Naive thymus-derived CD8-positive, alpha-beta T cell (primary cell): ENCODE measurements at places on chromosomes 2 and 18.

DNA sequence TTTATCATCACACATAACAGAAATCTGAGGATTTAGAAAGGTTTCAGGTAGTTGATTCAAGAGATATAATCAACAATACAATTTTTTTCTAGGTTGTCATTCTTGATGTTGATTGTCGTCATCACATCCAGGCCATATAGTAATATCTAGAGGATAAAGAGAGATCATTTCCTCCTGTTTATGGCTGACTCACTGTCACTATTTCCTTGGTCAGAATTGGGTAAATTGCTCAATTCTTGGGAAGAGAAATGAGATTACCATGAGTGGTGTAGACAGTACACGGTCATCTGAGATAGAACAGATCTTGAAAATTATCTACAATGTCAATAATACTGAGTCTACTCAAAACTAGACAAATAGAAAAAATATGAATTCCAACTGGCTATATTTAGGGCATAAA is 78.8 kb downstream of the ZNF804A start:
- no peak for DNase-seq

DNA sequence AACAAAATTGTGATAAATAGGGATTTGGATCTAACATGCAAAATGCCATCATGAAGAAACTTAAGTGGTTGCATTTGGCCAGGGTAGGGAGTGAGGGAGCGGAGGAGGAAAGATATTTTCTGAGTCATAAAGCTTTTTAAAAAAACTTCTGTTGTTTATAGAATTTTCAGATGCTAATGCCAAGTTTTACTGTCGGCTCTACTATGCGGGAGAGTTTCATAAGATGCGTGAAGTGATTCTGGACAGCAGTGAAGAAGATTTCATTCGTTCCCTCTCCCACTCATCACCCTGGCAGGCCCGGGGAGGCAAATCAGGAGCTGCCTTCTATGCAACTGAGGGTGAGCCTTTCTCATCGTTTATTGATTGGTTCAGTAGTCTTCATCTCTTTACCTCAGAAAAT is 56.0 kb upstream of the PTH2R start:
- no peak for DNase-seq

DNA sequence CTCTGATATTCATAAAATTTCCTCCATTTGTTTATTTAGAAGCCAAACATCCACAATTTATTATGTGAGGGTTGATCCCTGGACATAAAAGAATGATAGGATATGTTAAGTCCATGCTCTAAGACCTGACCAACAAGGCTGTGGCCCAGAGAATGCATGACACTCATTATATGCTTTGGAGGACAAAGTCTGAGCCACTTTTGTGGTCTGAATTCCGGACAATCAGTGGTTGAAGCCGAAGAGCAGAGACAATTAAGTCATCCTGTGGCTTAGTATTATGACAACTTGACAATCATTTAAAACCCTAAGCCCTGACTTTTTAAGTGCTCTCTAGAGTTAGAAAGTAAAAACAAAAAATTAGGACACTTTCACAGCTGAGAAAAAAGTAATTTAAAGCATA is 483.3 kb downstream of the PLCL1 start:
- no peak for DNase-seq

DNA sequence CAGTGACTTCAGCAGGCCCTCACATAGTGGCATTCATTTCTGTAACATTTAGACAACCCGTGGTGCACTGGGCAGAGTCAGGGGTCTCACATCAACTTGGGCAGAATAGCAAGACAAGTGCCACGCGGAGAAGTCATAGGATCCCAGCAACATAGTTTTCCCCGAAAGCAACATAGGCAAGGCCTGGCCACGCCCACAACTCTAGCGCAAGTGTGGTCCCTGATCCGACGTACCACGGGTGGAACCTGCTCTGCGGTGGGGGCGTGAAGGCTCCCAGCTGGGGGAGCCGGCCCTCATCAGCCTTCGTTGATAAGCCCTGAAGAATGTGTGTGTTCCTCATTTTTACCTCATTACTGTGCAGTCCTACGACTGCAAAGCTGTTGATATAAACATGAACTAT is 261.2 kb downstream of the EIPR1 start:
- no peak for DNase-seq

- DNase-seq: no peak
These were observed 127.8 kb downstream of the LNPK start for GRCh38 chr2:175874291-175874690.

DNA sequence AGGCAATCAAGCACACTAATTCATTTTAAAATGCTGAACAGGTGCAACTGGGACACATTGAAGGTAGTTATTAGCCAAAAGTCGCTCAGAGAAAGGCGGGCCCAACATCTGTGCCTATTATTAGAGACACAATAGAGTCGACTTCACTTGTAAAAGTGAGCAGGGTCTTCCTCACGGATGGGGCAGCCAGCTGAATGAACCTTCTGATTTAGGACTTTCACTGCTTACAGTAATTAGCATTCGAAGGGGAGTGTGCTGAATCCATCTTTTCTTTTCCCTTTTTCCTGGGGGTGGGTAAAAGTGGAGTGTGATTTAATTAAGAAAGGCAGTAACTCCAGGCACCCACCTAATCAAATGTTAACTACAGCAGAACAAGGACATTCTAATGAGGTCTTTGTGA is 677.7 kb downstream of the DCDC2C start:
- DNase-seq: no peak

DNA sequence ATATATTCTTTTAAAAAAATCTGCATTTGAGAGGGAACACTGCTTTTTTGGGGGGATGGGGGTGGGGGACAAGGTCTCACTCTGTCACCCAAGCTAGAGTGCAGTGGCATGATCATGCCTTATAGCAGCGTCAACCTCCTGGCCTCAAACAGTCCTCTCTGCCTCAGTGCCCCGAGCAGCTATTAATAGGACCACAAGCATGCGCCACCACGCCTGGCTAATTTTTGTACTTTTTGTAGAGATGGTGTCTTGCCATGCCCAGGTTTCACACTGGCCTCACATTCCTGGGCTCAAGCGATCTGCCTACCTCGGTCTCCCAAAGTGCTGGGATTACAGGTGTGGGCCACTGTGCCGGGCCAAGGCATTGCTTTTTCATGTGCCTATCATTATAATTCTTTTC is 154.2 kb downstream of the ATAD2B start:
- no peak for DNase-seq

- DNase-seq: no peak
These were observed 5.8 kb downstream of the HDAC4 start for GRCh38 chr2:239394978-239395377.

- no peak for DNase-seq
These were observed 154.1 kb upstream of the ZNF804A start for GRCh38 chr2:184444217-184444616.

- no peak for DNase-seq
These were observed 93.8 kb upstream of the COPS8 start for GRCh38 chr2:236991874-236992273.

GRCh38 chr2:213934560-213934959 is 476.3 kb upstream of the VWC2L start:
- no peak for DNase-seq

- no peak for DNase-seq
These were observed 91.7 kb downstream of the DYSF start for GRCh38 chr2:71544919-71545571.

DNA sequence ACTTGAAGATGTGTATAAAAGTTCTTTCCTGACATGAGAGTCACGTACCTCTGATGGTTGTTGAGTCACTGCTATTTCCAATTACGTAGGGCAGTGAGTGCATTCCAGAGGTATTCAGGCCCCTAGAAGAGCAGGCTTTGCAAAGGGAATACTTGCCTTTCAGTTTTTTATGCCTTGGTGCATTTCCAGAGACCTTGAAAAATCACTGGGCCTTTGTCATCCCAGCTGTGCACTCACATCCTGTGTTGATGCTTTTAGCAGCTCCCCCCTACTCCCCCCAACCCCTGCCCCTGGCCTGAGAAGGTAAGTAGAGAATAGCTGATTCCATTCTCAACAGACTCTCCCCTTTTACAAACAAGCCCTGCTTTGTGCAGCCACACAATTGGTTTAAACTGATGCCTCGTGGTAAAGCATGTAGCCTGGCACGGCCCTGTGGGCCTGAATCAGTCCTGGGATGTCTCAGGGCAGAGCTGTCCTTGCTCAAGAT is 174.2 kb downstream of the PRPF40A start:
- no peak for DNase-seq

- no peak for DNase-seq
These were observed 808.1 kb downstream of the DCC start for GRCh38 chr18:53148123-53148522.

DNA sequence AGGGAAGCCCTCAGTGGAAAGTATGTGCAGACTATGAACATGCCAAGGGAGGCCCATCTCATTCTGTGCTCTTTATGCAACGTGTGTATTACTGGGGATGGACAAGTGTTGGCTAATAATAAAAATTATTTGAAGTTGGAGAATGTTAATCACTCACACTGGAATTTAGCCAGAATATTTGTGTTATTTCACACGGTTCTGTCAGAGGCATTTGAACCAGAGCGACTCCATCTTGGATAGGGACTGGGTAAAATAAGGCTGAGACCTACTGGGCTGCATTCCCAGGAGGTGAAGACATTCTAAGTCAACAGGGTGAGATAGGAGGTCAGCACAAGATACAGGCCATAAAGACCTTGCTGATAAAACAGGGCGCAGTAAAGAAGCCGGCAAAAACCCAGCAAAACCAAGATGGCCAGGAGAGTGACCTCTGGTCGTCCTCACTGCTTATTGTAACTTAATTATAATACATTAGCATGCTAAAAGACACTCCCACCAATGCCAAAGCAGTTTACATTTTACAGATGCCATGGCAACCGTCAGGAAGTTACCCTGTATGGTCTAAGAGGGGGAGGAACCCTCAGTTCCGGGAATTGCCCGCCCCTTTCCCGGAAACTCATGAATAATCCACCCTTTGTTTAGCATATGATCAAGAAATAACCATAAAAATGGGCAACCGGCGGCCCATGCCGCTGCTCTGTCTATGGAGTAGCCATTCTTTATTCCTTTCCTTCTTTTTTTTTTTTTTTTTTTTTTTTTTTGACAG is 2.6 kb upstream of the FZD5 start:
- no peak for DNase-seq

- peak; percentile 73 for DNase-seq
These were observed 139.2 kb downstream of the LAMA3 start for GRCh38 chr18:23828426-23828825.

- DNase-seq: no peak
These were observed 114.4 kb downstream of the TSN start for GRCh38 chr2:121869873-121870272.

GRCh38 chr2:186561467-186562208 is 28.2 kb upstream of the ITGAV start:
- no peak for DNase-seq
